ENCODE measurements at places on chromosomes 16 and 17.

- DNase-seq = no peak
Observed at GRCh38 chr16:83907111-83907510, 8.2 kb downstream of the MLYCD start.

DNA sequence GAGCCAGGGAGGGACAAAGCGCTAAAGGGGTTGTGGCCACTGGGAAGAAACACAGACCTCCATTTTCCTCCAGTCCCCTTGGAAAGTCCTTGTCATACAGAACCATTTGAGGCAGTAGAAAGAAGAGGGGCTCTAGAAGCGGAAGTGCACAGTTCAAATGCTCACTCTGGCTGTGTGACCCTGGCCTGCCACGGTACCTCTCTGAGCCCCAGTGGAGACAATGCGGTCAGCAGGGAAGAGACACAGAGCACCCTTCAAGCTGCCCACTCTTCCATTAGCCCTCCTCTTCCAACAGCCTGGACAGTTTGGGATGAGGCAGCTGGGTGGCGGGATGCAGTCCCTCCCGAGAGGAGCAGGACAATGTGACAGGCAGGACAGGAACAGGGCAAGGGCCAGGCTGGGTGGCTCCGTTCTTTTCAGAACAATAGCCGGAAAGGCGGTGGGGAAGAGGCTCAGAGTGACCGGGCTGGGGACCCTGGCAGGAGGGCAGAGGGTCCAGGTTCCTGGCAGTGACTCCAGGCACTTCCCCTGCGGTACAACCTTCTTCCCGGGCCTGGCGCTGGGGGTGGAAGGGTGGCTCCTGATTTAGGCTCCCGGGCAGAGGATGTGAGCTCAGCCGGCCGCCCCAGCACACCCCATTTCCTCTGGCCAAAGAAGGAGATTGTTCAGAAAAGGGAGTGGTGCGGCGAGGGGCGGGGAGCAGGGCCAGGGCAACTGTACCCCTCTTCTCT is 5.6 kb downstream of the CASKIN2 start:
- DNase-seq = no peak

DNA sequence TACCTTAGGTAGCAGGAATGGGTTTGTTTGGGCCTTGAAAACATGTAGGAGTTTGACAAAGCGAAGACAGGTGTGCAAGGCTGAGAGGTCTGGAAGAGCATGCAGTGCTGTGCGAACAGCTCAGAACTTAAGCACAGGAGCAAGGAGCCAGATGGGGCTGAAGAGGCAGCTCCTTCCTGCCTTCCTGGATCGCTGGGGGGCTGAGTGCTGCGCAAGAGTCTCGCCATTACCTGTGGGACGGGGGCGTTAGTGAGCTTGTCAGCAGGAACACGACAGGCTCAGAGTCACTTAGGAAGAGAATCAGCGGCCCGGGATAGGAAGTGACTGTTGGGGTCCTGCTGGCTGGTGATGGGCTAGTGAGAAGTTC is 464 bp upstream of the MRM1 start:
- peak; percentile 10 for DNase-seq

GRCh38 chr16:3235856-3236669 is 1.1 kb upstream of the ZNF200 start:
- no peak for DNase-seq

DNA sequence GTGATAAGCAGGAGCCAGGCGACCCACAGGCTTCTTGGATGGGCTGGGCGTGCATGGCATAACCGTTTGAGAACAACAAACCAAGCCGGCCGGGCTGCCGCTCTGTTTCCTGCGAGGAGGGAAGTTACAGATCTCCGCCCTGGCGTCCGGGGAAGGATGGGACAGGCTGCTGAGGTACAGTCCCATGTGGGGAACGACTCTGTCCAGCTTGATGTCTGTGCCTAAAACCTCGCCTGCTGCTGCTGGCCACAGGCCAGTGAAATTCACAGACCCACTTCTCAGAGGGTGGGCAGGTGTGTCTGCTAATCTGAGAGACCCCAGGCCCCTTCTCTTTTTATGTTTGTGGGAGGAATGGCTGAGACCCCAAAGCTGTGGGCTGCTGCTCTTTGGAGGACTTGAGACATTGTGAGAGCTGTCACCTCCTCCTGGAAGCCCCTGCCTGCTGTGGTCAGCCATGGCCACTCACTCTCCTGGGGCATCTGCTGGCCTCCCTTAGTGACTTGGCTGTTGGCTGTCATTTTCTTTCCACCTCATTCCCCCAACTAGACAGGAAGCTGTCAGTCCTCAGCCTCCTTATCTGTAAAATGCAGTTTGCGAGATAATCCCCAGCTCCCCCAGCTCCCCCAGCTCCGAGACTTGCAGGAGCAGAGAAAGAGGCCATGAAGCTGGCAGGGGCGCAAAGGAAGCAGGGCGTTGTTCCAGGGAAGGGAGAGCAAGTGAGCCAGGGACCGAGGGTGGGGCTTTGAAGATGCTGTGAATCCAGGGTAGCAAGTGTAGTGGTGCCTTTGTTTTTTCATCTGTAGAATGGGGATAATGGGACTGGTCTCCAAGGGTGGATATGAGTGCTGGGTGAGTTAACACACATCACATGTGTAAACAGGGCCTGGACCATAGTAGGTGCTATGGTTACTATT is 51.0 kb downstream of the CMIP start:
- no peak for DNase-seq
